Thyroid gland (tissue), 4 donors: ENCODE measurements at places on chromosomes 7 and 10.

DNA sequence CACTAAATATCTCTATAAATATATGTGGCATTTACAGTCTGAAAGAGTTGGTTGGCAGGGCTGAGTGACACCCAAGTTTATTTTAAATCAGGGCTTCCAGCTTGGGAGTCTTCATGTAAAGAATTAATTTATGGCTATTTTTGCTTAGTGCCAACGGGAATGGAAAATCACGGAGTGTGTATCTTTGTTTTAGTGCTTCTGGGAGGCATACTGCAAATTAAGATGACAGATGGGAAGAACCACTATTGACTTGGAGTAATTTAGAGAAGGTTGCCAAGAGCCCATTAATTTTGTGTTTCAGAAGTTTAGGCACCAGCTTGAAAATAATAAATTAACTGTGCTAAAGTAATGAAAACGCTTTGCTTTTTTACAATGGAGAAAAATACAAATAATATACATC, 135.2 kb downstream of the GPR37 start:
- no peak for DNase-seq

- peak; percentile 21 for DNase-seq
Observed at GRCh38 chr10:29865700-29866355, 193.6 kb downstream of the JCAD start.

DNA sequence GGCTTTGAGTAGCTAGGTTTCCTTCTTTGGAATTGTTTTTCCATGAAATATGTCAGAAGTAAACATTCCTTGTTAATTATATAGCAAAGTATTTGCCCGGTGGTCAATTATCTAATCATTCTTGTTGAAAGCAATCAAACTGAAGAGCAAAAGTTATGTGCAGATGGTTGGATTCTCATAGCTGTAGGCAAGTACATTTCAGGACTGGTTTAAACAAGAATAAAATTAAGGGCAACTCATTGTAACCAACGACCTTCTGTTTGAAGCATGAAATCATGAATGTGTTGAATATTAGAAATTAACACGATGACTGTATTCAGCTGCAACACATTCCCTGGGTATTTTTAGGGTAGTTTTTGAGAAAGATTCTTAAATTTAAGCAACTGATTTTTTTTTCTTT, 61.8 kb upstream of the NMT2 start:
- DNase-seq, result no peak

GRCh38 chr10:28274475-28274874, 28.4 kb downstream of the MPP7 start:
- no peak for DNase-seq

- no peak for DNase-seq
Observed at GRCh38 chr7:39199951-39200350, 222.2 kb downstream of the POU6F2 start.

GRCh38 chr7:142915315-142915714, 18.2 kb downstream of the TRPV5 start:
- DNase-seq, result no peak

- no peak for DNase-seq
Observed at GRCh38 chr7:158957510-158957906, 101.2 kb downstream of the DYNC2I1 start.

DNA sequence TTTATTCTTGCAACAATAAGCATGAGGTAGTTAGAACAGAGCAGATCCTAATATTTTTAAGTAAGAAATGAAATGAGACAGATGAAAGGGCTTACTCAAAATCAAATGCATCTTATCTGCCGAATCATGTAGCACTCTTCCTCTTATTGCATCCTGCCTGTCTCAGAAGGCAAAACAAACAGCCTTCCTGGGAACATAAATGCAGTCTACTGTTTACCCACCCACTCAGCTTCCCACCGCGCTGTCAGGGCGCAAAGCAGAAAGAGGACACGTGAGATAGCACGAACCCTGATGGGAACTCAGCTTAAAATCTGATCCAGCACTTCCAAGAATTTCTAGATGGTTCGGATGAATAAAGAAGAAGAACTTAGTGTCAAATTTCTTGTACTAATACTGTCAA, 114.4 kb upstream of the CDK1 start:
- DNase-seq, result no peak

DNA sequence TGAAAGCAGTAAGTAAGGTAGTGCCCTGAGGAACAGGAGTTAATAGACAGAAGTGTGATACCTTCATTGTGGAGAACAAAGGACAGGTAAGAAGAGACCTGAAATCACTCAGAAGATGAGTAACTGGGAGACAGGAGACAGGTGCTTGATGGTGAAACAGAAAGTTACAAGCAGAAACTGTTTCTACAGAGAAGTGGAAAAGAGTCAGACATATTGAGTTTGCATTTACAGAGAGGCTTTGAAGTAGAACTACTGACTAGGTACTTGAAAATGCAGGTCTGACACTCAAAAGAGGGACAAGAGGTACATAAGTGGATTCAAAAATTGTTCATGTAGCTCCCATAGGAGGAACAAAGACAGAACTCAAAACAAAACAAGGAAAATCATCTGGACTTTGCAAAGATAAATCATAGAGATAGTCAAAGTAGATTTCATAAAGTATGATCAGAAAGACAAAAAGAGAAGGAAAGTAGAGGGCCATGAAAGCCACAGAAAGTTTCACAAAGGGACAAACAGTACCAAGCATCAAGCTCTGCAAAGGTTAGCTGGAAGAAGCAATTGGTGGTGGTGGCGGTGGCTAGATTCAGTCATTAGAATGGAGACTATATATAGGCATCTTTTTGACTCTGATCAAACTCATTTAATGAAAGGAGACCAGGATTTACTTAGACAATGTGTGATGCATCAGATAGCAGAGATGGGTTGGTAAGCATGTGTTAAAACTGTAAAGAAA, 198.4 kb downstream of the PCLO start:
- peak; percentile 2 for DNase-seq

DNA sequence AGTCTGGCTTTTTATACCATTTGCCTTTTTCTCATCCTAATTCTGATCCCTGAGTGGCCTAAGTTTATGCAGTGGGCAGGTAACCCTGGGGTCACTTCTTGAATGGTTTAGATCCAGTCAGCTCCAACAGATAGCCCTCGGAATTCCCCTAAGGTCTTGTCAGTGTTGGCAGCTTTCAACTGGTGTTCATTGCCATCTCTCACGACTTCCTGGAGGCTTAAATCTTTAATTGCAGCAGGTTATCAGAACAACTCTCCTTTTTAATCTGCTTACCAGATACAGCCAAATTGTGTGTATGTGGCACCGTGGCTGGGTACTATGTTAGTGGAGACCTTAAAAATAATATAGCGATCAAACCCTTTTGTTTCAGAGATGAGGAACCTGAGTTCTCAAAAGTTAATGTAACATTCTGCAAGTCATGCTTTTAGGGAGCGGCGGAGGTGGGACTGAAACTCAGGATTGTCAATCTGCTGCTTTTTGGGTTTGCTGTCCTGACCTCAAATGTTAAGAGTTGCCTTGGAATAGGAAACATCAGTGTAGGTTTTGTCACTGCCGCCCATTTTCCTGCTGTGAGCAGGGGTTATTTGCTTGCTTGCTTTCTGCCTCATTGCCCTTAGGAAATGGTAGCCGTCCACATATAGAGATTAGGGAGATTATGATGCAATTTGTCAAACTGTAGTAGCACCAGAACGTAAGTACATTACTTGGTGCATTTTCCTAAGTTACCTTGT, 818 bp downstream of the DLD start:
- DNase-seq, result no peak

DNA sequence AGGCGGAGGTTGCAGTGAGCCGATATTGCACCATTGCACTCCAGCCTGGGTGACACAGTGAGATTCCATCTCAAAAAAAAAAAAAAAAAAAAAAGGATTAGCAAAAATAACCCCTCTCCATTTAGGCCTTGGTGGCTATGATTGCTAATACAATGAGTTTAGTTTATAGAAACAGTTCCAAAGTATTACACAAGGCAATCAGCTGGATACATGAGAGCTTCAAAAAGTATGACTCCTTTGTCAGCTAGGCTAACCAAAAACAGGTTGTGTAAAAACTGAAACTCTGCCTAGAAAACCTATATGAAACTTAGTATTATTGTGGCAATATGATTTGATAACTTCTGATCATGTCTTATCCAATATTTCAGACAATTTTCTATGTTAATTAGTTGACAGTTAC, 57.2 kb downstream of the SUGCT start:
- DNase-seq, result no peak

- no peak for DNase-seq
Observed at GRCh38 chr7:1762238-1762945, 92.3 kb downstream of the ELFN1 start.

GRCh38 chr10:20771051-20771450, 126.1 kb downstream of the NEBL start:
- DNase-seq, result no peak

GRCh38 chr7:39027491-39027890, 49.8 kb downstream of the POU6F2 start:
- DNase-seq, result no peak

GRCh38 chr7:1385809-1386622, 73.3 kb downstream of the MICALL2 start:
- no peak for DNase-seq

- no peak for DNase-seq
Observed at GRCh38 chr10:54772468-54773122, 28.4 kb downstream of the PCDH15 start.

DNA sequence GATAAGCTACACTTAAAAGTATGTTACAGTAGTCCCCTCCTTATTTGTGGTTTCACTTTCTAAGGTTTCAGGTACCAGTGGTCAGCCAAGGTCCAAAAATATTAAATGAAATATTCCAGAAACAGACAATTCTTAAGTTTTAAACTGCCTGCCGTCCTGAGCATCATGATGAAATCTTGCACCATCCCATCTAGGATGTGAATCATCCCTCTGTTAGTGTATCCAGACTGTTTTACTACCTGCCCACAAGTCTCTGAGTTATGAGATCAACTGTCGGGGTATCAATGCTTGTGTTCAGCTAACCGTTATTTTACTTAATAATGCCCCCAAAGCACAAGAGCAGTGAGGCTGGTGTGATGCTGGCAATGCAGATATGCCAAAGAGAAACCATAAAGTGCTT, 11.4 kb downstream of the KDM7A start:
- no peak for DNase-seq

DNA sequence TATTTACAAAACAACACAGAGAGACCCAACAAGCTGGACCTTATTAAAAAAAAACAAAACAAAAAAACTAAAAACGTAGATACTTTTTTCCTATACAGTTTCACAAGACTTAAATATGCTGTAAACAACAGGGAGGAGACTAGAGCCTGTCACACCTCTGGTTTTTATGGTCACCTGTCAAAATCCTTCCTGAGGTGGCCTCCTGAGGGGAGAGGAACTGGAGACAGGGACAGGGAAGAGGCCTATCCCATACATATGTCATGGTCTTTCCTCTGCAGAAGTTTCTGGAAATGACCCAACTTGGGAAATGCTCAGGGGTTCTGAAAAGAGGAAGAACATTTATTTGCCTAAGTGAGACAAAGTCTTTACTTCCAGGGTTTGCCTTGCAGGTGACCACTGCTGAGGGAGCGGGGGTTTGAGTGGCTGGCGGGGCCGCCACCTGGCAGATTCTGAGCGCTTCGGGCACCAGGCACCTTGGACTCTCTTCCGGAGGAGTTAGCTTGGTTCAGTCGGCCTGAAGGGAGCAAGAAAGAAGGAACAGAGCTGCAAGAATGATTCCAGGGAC, 18.3 kb downstream of the CPA1 start:
- no peak for DNase-seq

- DNase-seq, result no peak
Observed at GRCh38 chr7:26493737-26494428, 202.2 kb downstream of the SNX10 start.

DNA sequence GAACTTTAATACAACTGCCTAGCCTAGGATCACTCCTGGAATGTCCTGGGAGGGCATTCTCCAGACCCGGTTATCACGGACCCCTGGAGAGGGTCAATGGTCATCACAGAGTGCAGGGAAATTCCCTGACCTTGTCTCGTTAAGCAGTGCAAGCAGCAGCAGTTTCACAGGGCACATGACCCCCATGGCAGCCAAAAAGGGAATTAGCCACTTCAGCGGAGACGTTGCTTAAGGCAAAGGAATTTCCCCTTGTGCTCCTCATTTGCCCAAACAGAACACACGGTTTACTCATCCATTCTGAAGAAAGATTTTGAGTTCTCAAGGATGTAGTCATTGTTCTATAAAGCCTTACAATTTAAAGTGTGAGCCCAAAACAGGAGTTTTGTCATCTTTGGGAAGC, 260.3 kb downstream of the SNX13 start:
- peak; percentile 53 for DNase-seq

DNA sequence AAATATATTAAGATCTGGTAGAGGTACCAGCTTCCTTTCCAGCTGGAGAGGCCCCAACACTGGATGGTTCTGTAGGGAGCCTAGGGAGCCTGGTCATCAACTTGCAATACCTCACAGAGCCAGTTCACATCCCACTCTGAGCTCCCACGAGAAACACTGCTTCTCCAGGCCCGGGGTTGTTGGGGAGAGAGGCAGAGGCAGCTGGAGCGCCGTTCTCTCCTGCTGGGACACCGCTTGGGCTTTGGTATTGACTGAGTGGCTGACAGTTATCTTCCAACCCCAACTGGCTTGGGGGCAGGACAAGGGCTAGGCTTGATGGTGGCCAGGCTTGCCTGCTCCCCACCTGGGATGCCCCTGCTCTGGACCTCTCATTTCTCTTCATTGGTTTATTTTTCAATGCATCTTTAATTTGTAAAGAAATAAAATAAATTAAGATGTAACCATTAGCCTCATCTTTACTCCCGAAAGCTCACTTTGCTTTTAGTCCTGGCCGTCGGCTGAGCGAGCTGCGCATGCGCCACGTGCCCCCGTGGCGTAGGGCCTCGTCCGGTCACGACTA, 10.0 kb upstream of the CHCHD1 start:
- DNase-seq, result peak; percentile 90

GRCh38 chr7:44148166-44148565, 7.0 kb upstream of the MYL7 start:
- DNase-seq, result no peak

DNA sequence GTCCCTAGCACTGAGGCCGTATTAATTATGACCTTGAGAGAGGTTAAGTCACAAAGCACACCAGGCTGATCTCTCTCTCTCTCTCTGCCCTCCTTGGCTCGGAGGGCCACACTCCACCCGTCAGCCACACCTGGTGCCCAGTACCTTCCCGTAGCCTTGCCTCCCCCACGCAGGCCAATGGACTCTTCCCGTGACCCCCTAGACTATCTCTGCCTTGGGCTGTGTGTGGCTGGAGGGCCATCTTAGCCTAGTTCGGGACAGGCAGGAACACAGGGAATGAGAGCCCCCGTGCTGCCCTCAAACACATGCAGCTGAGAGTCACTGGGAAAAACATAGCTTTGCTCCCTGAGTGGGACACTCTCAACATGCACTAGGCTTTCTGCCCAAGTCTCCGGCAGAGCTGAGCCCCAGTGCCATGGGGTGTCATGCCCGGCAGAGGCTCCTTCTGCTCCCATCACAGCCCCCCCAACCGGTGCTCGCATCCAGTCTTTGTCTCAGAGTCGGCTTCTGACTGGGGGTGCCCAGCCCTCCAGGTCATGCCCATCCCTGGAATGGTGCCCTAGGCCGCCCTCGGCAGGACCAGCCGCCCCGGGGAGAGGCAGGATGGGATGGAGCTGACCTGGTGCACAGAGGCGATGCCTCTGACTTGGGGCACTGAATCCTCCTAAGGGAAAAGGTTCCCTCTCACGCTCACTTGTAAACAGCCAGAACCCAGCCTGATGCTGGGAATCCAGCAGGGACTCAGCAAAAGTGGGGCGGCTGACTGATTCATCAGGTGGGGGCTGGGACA, 63.0 kb downstream of the TCERG1L start:
- no peak for DNase-seq

GRCh38 chr10:11608159-11609013, 3.1 kb downstream of the USP6NL start:
- DNase-seq, result no peak
